Omental fat pad (tissue), 4 donors: ENCODE measurements at places on chromosomes 11 and 22.

DNA sequence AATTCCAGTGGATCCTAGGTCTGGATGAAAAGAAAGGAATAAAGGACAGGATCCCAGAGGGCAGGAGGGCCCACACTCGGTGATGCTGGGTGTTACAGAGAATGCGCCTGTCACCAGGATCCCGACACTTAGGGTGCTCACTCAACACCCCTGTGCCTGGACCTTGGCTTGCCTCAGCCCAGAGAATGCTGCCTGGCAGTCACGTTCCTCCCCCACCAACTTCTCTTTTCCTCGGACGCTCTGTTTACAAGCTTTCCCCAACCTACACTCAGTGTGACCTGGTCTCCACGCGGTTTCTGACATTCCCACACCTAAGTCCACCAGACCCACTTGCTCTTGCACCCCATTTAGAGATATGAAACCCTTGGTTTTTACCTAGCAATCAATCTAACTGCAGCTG, 38.0 kb upstream of the ETS1 start:
- no peak for DNase-seq

DNA sequence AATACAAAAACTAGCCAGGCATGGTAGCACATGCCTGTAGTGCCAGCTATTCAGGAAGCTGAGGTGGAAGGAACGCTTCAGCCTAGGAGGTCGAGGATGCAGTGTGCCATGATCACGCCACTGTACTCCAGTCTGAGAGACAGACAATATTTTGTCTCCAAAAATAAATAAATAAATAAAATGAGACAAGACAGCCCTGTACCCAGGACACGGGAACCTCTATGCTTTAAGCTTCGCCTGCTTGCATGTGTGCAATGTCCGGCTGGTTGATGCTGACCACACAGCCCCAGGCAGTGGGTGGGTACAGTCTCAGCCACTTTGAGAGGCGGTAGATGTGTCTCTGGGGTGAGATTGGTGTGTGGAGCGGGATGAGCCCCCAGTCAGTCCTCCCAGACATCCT, 52.0 kb upstream of the MPEG1 start:
- no peak for DNase-seq

DNA sequence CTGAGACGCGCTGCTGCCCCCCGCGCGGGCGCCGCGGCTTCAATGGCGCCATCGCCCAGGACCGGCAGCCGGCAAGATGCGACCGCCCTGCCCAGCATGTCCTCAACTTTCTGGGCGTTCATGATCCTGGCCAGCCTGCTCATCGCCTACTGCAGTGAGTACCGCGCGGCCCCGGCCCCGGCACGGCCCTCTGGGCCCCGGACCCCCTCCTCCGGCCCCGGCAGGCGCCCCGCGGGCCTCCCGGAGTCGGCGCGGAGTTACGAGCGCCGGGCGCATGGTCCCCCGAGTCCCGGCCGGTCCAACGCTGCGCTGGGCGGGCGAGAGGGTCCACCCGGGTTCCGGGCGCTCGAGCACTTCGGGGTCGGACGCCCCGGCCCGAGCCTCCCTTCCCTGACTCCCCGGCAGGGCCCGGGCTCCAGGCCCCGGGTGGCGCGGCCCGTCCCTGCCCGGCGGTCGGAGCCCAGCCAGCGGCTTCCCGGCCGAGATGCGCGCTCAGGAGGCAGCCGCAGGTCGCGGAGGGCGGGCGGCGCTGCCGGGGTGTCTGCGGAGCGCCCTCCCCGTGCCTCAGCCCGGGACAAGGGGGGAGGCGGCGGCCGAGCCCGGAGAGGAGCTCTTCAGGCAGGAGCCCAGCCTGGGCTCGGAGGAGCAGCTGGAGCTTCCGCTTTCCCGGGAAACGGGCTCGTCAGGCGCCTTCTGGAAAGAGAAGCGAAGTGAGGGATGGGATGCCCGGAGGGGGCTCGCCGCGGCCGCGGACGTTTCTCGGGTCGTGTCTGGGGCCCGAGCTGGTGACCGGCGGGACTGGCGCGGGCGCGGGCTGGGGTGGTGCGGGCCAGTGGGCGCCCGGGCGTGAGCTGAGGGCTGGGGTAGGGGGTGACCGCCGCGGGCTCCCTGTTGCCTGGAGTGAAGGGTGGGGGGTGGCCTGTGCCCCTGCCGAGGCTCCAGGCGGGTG, 1337.8 kb downstream of the BRD1 start:
- no peak for DNase-seq

GRCh38 chr22:24926849-24927579, 19.5 kb downstream of the LHFPL7 start:
- no peak for DNase-seq

- no peak for DNase-seq
These were observed 8.7 kb downstream of the PRR5 start for GRCh38 chr22:44710474-44711240.

- DNase-seq, result no peak
These were observed 23.2 kb upstream of the TXNRD2 start for GRCh38 chr22:19964701-19965386.

DNA sequence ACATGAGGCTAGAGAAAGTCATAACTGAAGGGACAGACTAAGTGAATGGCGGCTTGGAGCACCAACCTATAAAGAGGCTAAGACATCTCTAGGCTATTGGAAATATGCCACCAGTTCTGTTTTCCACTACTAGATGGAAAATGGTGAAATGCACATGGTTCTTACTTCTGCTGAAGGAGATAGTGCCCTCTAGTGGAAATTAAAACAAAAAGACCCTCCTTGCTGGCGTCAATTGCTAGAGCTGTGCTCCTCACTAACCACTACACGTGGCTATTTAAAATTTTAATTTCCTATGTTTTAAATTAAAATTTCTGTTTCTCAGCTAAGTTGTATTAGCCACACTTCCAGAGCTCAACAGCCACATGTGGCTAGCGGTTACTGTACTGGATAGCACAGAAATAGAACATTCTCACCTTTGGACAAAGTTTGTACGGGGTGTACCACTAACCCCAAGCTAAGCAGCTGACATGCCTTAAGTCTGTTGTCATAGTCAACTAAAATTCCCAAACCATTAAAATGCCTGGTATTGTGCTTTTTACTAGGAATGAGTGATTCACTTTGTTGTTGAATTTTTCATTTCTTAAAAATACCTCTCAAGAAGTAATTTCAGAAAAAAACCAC, 34.1 kb upstream of the CALCA start:
- no peak for DNase-seq

DNA sequence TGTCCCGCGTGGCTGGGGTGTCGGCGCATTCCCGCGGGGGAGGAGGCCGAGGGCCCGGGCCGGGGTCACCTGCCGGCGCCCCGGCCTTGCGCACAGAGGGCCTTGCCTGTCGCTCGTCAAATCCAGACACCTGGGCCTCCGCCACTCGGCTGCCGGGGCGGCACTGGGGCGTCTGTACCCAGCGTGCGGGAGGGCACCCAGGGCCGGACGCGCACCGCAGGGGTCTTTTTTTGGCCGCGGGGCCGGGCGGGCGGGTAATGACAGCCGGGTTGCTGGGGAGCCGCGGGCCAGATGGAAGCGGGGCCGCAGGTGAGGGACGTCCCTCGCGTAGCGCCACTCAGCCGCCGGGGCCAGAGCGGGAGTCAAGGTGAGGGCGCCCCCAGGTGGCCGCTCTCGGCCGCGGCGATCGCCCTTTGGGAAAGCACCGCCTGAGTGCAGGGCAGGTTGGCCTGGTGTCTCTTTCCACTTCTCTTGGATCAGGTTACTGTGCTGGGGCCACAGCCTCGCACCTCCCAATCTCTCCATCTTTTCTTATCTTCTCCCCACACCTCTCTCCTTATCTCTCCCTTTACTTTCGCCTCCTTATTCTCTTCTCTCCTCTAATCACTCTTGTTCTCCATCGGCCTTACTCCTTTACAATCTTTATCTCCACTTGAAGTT, 3.5 kb downstream of the PHLDB1 start:
- peak; percentile 85 for DNase-seq

DNA sequence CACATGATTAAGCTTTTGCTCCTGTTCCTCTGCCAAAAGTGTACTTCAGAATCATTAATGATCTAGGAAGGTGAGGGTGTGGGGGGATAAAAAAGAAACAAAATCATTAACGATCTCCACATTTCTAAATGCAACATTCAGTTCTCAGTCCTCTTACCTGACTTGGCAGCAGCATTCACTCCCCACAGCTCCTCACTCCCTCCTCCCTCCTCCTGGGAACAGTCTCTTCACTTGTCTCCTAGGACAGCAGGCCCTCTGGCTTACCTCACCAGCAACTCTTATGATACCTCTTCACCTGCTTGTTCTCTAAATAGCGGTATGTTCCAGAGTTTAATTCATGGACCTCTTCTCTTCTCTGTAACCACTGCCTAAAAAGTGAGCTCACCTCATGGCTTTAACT, 56.5 kb upstream of the APOA1 start:
- DNase-seq, result no peak

DNA sequence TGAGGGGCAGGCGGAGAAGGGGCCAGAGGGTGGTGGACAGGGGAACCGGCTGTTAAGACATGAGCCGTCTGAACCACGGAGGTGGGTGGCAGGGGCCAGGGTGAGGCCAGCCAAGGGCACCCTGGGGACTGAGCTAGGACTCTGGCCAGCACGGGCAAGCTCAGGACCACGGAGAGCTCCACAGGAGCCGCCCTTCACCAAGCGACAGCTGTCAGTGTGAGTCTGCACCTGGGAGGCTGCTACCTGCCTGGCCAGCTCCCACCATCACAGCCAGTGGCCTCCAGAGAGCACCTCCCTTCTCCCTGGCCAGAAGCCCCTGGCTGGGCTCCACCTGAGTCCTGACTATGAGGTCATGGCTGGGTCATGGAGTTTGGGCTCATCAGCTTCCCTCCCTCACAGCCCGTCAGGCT, 21.6 kb downstream of the MGAT3 start:
- no peak for DNase-seq

- no peak for DNase-seq
These were observed 39.2 kb downstream of the BRD1 start for GRCh38 chr22:49788504-49788903.

- DNase-seq, result no peak
These were observed 15.3 kb downstream of the TTC12 start for GRCh38 chr11:113329725-113330124.

DNA sequence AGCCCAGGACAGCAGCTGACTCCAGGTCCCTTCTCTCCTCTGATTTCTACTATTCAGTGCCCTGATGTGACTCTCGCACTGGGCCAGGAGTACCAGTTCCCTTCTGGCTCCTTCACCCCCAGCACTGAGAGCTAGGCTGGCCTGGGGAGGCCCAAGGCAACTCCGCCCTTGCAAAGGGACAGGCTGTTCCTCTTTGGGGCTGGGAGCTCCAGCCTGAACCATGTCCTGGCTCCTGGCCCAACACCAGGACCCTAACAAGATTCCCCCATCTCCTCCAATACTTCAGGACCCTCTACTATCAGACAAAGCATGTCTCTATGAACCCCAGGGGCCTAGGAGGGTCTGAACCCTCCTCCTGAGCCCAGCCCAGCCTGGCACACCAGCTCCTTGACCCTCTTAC, 12.5 kb downstream of the CREB3L1 start:
- DNase-seq, result no peak
